ENCODE measurements at places on chromosomes 3 and 15. TPM values are rescaled to one million over a fixed set of nuclear protein-coding genes. Genes with fewer than 3 reads are reported as not detected.

ANKDD1A gene
- polyA plus RNA-seq: 0.32 TPM

ADAMTSL3 gene
- polyA plus RNA-seq: 3.5 TPM

AADACL2 gene
- not detected for polyA plus RNA-seq

SHC4 gene
- polyA plus RNA-seq: 0.03 TPM

C3orf85 gene
- polyA plus RNA-seq: 46.4 TPM

DNA sequence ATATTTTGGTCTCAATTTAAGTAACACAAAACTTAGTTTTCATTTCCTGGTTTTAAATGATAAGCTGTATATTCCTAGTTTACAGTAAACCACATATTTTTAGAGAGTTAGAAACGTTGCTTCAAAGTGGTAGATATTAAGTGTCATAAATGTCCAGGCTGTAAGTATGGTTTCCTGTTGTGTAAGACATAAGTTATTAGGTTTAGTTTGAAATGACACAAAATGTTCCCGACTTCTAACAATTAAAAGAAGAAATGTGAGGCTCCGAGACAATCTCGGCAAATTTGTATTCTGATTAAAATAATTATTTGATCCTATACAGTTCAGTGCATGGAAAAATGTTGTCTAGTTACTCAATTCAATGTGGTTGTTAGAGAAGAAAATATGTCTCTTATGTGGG, 387.3 kb downstream of the EPHA3 start:
- H3K4me3 ChIP-seq: no peak overlapping the region
- H3K27me3 ChIP-seq: no peaks in the 10 kb centered on the region

DNA sequence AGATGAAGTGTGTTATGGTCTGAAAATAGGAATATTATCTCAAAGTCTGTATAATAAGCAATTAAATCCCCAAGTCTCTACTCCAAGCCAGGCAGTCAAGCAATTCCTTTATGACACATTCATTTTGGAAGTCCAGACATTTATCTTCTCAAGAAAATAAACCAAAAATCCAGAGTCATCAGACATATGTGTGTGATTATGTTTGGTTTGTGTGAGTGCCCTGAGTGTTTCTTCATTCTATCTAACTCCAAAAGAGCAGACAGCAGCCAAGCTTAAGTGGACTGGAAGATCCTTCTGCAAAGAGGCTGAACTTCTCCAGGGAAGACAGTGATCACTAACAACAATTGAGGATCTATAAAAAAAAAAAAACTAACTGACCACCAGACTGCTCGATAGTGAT, 239.8 kb downstream of the STAG1 start:
- H3K4me1 ChIP-seq: no peaks in the 10 kb centered on the region
- H3K4me3 ChIP-seq: no peak overlapping the region
- no peak overlapping the region for H3K27ac ChIP-seq
- DNase-seq: no peak

- no peak overlapping the region for H3K27ac ChIP-seq
- H3K36me3 ChIP-seq: no peaks in the 10 kb centered on the region
- H3K4me3 ChIP-seq: no peak overlapping the region
- no peaks in the 10 kb centered on the region for H3K4me1 ChIP-seq
- no peak for DNase-seq
- no peaks in the 10 kb centered on the region for H3K27me3 ChIP-seq
Observed at GRCh38 chr15:26632500-26632899, 140.4 kb downstream of the GABRB3 start.

DNA sequence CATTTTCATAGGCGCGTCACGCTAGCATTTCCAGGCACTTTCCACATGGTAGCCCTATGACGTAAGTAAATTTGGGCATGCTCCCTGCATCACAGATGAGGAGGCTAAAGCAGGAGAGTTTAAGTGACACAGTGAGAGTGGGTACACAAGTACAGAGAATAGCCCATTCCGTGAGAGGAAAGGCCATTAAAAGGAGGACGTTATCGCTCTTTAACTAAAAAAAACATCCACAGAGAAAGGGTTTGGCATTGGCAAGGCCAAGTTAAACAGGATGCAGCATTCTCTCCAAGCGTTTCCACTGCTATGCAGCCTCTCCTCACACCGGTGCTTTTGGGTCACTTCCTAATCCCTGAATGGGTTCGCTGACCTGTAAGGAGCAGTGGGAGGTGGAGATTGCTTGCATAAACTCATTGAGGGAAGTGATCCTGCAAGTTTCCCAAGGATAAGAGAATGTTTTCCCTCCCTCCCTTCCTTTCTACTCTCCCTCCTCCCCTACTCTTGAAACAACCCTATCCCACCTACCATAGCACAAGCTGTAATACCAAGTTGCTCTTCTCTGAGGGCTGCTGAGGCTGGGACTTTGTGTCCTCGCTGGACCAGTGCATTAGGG, 147.7 kb downstream of the VGLL4 start:
- no peaks in the 10 kb centered on the region for H3K4me1 ChIP-seq
- H3K36me3 ChIP-seq: no peaks in the 10 kb centered on the region
- H3K4me3 ChIP-seq: no peak overlapping the region
- H3K27ac ChIP-seq: no peak overlapping the region

DNA sequence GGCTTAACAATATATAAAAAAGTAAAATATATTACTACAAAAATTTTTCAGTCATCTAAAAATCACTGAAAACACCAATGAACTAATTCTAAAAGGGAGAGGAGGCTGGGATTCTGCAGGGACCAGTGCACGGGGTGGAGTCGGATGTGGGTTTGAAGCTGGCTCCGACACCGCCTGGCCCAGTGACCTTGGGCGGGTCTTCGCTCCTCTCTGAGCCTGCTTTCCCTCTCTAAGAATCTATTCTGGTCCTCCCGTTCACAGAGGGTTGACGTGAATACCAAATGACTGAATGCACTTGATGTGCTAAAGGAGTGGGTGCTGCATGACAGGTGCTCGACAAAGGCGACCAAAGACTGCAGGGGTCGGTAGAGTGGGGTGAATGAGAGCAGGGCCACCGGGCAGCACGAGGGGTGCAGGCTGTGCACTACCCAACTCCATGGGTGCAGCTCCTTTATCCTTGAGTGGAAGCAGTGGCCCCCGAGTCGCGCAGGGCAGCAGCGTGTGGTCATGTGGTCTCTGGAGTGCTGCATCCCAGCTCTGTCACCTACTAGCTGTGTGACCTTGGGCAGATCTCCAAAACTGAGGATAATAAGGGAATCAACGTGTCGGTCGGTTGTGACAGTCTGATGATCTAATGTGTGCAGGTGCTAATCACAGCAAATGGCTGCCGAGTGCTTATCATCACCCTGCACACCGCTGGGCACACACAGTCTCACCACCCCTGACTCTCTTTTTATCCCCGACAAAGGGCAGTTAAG, 8.6 kb upstream of the IQSEC1 start:
- no peaks in the 10 kb centered on the region for H3K36me3 ChIP-seq
- H3K4me3 ChIP-seq: no peak overlapping the region
- H3K27ac ChIP-seq: no peak overlapping the region

DNA sequence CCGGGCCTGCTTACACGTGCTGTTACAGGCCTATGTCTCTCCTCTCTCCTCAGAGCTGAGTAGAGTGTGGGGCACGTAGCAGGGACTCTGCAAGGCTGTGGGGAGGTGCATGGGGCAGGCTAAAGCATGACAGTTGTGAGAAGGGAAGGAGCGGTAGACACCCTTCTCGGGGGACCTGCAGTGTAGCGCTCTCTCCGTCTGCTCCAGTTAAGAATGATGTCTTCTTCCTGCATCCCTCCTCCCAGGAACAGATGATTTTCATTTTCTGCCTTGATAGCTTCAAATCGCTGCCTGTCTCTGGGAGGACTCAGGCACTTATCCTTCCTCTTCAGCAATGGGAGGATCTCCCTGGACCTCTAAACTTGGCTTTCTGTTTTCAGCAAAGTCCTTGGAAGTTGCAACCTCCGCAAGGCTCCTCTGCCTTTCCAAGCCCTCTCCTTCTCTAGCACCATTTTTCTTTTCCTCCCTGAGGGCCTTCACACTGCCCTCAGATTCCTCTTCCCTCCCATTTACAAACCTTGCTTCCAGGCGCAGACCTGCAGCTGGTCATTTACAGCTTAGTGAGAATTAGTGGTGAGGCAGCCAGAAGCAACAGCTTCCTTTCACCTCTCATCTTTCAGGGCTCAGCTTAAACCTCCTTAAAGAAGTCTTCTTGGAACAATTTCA, 23.4 kb upstream of the TLE3 start:
- peak overlapping the region; percentile 61 for H3K27ac ChIP-seq
- no peak for DNase-seq
- H3K4me3 ChIP-seq: no peak overlapping the region

DNA sequence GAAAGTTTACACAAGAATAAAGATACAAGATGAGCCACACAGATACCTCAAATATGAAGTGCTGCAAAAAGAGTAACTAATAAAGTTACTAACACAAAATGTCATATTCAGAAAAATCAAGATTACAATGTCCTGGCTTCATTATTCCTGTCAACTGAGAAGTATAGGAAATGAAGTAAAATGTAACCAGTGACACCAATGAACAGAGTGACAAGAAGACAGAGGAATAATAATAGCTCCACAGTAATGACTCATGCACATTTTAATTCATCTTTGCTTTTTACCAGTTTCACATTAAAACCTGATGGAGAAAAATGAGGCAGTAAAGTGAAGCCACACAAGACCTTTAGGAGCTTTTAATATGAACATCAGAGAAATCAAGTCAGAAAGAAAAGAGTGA, 214.1 kb downstream of the ZBBX start:
- no peak for DNase-seq
- H3K27me3 ChIP-seq: no peaks in the 10 kb centered on the region
- no peak overlapping the region for H3K4me3 ChIP-seq
- no peak overlapping the region for H3K27ac ChIP-seq

DNA sequence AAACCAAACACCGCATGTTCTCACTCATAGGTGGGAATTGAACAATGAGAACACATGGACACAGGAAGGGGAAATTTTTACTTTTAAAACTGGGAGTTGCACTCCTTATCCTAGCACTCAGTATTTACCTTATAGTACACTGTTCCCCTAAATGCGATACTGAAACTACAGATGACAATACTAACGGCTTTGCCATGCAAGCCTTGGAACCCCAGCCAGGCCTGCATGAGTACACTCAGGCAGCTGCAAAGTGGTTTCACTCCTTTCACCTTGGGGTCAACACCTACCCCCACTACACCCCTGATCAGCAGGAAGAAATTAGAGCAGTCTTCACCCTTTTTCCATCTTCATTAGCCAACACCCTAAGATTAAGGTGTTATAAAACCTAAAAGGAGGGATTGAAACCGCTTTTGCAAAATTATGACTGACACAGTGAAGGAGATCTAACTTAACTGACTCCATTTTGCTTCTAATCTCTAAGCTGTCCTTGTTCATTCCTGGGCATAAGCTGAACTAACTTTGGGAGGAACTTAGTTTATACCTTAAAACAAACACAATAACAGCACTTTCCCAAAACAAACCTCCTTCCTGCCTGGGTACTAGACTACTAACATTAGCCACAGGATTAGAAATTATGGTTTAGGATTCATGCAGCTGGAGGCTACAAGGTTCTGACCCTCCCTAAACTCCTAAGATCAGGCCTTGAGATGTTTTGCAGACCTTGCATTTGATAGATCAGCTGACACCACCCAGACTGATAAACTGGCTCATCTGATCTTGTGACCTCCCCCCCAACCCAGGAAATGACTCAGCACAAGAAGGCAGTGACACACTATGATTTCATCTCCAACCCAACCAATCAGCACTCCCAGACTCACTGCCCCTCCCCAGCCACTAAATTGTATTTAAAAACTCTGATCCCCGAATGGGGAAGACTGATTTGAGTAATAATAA, 452.1 kb upstream of the PPP2R3A start:
- no peaks in the 10 kb centered on the region for H3K36me3 ChIP-seq
- no peaks in the 10 kb centered on the region for H3K4me1 ChIP-seq
- H3K27ac ChIP-seq: no peak overlapping the region
- DNase-seq: no peak

DNA sequence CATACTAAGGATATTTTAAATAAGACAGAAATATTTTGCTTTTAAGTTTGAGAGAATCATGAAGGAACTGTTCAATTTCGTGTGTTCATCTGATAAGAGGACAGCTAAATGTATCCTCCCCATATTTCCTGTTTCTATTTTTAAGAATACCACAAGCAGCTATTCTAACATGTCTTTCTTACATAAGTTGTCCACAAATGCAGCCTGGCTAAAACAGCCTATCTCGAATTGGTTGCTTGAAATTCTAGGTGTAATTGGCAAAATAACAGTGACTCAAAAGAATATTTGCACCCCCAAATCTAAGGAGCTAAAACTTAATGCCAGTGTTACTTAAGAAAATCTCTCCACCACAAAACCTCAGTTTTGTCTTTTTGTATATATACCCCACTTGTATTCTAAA, 35.0 kb downstream of the BTLA start:
- H3K36me3 ChIP-seq: no peaks in the 10 kb centered on the region
- no peaks in the 10 kb centered on the region for H3K27me3 ChIP-seq
- no peak overlapping the region for H3K4me3 ChIP-seq

DNA sequence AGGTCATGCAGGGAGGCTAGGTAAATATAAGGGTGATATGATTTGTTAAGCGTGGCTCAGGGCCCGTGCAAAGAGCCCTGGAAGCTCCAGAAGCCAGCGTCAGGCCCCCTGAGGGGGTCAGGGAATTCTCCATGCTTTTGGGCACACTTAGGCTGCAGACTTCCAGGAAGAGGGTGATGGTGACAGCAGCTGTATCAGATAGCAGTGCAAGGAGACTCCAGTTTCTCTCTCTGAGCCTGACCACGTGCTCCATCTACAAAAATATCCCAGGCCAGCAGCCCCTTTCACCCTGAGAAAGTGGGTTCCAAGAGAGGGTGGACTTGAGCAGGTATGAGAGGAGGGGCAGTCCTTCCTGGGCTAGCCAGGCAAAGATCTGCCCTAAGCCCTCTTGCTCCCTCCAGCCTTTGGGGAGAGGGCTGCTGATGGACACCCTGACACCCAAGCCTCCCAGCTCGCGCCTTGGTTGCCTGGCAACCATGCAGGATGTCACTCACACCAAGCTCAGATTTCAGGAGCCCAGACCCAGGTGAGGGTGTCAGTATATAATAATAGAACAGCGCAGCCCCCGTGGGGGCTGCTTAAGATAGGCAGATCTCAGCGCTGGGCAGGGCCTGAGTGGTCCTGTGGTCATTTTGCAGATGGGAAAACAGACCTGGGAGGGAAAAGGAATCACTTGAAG, 35.8 kb downstream of the ATP2B2 start:
- H3K27ac ChIP-seq: no peak overlapping the region
- H3K4me1 ChIP-seq: peaks cover 26% of the 10 kb centered on the region
- H3K4me3 ChIP-seq: no peak overlapping the region
- H3K27me3 ChIP-seq: no peaks in the 10 kb centered on the region

DNA sequence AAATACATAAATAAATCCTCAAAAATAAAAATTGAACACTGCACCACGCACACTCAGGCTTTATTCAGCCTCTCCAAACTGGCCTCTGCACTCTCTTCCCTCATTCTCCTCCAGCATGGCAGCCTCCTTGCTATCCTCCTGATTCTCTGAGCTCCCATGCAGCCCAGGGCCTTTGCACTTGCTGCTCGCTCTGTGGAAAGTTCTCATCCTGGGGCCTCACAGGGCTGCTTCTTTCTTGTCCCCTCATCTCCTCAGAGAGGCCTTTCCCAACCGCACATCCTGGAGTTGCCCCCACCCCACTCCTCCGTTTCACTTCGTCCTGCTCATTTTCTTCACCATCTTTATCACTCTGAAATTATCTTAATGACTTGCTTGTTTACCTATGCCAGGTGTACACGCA, 123.0 kb downstream of the SHQ1 start:
- H3K27me3 ChIP-seq: no peaks in the 10 kb centered on the region
- no peak overlapping the region for H3K4me3 ChIP-seq
- H3K27ac ChIP-seq: no peak overlapping the region
- no peak for DNase-seq
- H3K36me3 ChIP-seq: no peaks in the 10 kb centered on the region
- H3K4me1 ChIP-seq: no peaks in the 10 kb centered on the region
